ENCODE measurements at places on chromosomes 1 and 21.

DNA sequence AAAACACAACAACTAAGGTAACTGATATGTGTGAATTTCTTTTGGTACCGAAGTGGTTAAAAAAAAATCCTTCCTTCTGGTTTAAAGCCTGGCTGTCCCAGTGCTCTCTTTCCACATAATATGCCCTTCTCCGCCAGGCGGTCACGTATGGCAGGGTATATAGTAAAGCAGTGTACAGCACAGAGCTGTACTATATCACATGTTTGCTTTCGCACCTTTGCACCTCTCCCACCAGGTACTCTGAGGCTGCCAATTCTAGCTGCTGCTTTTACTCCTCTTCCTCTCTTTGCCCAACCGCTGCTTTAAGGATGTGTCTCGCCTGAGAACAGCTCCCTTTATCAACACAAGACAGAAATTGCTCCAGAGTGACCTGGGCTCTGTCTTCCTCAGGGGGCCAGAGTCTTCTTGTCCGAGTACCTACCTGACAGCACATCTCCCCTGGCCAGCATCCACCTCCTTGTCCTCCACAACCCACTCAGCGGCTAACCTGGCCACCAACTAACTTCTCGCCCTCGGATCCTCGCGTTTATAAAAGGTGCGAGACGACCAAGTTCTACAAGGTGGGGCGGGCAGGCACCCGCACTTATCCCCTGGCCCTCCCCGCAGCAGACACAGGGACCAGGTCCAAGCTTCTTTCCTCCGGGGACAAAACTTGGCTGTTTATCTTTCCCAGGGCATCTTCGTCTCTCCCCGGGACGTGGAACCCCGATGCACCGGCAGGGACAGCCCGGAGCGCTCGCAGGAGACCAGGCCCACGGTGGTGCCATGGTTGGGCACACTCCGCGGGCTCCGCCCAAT is 1.6 kb downstream of the COLGALT2 start:
- no peak for DNase-seq

DNA sequence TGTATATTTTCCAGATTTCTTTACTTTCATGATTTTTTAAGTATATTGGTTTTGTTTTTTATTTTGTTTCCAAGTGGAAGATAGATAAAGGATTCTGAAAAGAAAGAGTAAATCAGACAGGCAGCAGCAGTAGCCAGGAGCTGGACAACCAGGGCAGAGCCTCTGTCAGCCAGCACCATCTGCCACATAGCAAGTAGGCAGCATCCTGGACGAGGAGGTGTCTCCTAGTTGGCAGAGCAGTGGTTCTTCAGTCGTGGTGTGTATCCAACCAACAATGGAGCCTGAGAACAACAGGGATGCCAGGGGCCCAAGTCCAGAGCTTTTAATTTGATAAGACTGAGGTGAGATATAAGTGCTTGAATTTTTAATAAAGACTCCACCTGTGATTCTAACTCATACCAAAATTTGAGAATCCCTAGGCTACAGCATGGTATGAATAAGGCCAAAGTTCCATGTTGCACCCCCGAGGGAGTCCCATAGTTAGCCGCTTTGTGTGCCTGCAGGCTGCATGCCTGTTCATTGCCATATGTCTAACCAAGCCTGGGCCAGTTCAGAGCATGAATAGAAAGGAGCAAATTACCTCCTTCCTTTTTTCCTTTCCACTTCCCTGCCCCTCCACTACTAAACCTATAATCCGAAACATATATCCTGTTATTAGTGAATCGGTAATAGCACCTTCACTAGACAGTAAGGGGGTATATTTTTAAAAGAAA is 153.2 kb downstream of the NTNG1 start:
- no peak for DNase-seq

- no peak for DNase-seq
Measured at GRCh38 chr1:118907466-118907865, 80.7 kb downstream of the TBX15 start.

DNA sequence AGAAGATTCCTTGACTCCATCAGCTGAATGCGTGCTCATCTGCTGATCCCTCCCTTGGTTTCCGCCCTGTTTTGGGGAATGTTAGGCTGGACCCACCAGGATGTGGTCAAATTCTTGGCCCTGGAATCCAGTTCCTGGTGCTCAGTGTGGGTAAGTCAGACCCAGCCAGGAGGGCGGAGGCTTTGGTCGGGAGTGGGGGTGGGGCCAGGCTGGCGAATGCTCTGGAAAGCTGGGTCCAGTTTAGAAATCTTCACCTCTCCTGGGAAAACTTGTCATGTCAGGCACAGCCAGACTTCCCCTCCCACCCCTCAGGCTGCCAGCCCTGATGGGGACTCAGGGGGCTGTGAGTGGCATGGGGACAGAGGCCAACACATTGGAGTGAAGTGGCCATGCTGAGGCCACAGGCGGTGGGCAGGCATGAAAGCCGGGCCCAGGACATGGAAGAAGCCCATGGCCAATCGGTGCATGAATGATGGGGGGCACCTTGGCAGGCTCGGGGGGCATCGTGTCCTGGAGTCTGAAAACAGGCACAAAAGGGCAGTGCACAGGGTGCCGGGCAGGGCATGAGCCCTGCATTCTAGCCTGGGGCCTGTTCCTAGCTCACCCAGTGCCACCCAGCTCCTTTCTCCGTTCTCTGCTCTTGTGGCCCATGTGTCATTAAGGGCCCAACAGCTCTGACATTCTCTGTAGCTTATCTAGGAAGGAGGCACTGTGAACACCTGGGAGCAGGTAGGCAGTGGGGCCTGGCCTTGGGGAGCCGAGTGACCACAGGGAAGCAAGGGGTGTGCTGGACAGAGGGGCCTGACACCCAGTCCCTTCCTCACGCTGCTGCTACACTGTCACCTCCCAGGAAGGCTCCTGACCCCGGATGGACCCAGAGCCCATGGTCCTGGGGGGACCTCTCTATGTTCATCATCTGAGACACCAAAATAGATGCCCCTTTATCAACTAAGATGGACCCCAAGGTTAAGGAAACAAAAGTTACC is 14.6 kb upstream of the PADI1 start:
- peak; percentile 65 for DNase-seq

DNA sequence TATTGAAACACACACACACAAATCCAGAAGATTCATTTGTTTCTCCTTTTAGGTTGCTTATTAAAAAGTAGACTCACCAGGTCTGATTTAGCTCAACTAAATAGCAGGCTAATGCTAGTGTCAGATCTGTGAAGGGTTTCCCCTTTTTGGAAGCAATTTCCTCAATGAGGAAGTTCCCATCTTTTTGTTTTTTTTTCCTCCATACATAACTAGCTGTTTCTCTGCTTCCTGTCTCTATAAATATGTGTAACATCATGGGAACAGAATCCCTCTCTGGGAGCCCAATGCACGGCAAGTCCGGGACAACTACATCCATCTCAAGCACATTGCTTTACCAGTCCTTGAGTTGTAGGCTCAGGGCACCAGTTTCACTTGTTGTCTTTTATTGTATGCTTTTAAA is 1421.1 kb downstream of the PLA2G4A start:
- no peak for DNase-seq

- no peak for DNase-seq
Measured at GRCh38 chr1:174974711-174975119, 25.0 kb upstream of the CACYBP start.

DNA sequence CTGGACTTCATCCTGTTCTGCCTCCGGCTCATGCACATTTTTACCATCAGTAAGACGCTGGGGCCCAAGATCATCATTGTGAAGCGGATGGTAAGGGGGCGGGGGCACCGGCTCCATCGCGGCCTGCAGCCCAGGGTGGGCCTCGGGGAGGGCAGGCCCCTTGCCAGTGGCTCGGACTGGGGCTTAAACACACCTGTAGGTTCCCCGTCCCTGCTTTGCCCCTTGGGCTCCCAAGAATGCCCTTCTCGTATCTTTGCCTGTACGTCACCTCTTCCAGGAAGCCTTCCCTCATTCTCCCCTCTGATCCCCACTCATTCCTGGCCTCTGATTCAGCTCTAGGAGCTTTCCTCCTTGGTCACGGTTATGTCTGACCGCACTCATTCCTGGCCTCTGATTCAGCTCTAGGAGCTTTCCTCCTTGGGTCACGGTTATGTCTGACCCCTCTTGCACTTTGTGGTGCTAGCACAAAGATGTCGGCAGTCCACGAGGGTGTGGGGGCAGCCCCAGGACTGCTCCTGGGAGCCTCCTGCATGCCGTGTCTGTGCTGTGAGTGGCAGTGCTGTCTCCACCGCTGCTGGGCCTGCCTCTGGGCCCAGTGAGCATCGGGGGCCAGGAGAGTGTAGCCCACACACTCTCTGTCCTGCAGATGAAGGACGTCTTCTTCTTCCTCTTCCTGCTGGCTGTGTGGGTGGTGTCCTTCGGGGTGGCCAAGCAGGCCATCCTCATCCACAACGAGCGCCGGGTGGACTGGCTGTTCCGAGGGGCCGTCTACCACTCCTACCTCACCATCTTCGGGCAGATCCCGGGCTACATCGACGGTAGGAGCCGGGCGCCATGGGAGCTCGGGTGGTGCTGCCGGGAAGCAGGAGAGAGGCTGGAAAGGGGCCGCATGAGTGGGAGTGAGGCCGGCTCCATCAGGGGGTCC is 49.1 kb upstream of the LRRC3 start:
- no peak for DNase-seq

- no peak for DNase-seq
Measured at GRCh38 chr1:106254748-106255147, 801.7 kb upstream of the PRMT6 start.

DNA sequence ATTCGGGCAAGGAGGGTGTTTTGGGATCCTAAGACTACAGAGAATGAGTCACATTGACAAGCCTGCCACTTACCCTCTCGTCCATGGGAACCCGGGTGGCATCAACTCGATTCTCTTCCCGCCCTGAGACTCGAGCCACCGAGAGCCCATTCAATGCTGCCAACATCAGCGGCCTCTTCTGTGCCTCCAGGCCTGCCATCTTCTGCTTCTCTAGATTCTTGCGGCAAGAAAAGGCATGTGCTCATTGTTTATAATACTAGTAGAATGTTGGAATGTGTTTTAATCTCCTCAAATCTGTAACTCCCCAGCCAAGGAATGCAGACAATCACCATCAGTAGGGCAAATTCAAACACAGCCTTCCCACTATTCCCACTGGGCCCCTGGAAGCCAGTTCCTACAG is 96.9 kb downstream of the SMYD2 start:
- no peak for DNase-seq

DNA sequence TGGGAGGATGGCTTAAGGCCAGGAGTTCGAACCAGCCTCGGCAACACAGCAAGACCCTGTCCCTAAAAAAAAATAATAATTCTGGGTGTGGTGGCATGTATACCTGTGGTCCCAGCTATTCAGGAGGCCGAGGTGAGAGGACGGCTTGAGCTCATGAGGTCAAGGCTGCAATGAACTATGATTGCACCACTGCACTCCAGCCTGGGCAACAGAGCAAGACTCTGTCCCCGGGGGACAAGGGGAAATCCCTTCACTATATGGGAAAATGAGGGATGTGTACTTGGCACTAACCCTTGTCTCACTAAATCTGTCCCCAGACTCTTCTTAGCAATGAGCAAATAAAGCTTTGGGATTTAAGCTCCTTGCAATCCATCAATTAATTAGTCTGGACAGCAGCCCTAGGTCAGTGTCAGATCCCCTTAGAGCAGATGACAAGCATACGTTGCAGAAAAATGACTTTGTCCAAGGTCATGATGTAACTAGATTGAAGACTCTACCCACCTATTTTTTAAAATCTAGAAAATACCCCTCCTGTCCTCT is 9.4 kb downstream of the KDM5B start:
- DNase-seq: no peak

- no peak for DNase-seq
Measured at GRCh38 chr1:76337542-76338219, 263.1 kb downstream of the ST6GALNAC3 start.

Measured in suprapubic skin (tissue), 4 donors.